ENCODE measurements at places on chromosomes 13 and 19.
A peak's percentile ranks its signal among the peaks of the same experiment; 100 is the strongest.

GRCh38 chr19:46449228-46449627 is 20.5 kb upstream of the PNMA8C start:
- DNase-seq, result no peak

GRCh38 chr13:35549481-35549880 is 73.0 kb upstream of the MAB21L1 start:
- no peak for DNase-seq

GRCh38 chr19:51211833-51212232 is 13.0 kb upstream of the CD33 start:
- DNase-seq, result no peak

GRCh38 chr13:93732186-93732585 is 505.6 kb downstream of the GPC6 start:
- DNase-seq, result no peak

- DNase-seq, result peak; percentile 90
Measured at GRCh38 chr19:15332311-15332996, at the start of gene BRD4. TSS of gene BRD4 (minus strand) at chr19:15332539. CDS start at chr19:15273099, 59,440 bp downstream.

DNA sequence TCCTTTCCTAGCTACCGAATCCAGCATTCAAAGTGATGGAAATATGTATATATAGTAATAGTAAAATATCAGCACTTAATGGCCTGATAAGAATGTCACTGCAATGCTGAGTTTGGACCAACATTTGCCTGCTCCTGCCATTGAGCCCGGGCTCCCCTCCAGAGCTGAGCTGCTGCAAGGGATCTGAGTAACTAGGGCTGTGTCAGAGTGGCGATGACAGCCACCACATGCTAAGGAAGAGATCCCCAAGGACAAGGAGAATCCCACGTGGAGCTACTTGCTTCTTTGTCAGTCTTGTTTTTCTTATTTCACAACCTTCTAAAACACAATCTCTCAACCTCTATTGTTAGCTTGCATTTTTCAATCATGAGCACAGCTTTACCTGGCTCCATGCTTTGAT is 19.5 kb upstream of the ALOX5AP start:
- DNase-seq, result no peak

GRCh38 chr13:103663996-103664395 is 597.8 kb upstream of the SLC10A2 start:
- no peak for DNase-seq

DNA sequence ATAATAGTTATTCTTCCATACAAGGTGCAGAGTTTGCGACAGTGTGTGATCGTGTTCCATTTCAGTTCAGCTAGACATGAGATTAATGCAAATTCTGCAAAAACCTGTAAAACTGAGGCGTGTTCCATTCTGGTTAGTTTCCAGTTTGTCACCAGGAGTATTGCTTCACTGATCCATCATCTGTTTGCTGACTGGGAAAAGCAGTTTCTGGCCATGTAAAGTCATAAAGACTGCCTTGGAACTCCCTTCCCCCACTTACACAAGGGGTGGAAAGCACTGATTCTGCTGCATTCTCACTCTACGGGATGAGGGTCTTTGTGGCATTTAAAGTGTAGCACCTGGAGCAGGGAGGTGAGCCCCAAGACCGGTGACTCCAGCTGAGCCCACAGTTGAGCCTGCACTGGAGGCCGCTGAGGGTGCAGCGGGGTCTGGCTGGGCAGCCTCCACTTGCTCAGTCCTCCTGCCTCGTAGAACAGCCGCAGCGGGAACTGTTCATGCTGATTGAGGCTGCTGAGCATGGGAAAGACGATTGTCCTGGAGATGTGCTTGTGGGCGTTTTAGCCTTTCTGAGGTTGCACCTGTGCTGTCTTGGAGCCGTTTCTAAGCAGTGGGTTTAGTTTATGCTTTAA is 2.0 kb downstream of the ZNF57 start:
- DNase-seq, result peak; percentile 47

- DNase-seq, result peak; percentile 71
Measured at GRCh38 chr13:46607768-46608564, 55.0 kb downstream of the LRCH1 start.

- no peak for DNase-seq
Measured at GRCh38 chr13:79874396-79875360, 393.7 kb downstream of the NDFIP2 start.

DNA sequence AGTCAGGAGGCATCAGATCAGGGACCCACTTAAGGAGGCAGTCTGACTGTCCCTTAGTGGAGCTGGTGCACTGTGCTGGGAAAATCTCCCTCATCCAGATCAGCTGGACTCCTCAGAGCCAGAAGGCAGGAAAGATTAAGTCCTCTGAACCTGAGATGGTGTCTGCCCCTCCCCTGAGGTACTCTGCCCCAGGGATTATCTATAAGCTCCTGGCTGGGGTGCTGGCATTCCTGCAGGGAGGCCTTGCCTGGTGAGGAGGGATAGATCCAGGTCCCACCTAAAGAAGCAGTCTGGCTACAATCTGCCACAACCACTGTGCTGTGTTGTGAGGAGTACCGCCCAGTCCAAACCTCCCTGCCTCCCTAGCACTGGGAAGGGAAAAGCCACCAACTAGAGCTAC is 81.2 kb downstream of the NHLRC3 start:
- no peak for DNase-seq

DNA sequence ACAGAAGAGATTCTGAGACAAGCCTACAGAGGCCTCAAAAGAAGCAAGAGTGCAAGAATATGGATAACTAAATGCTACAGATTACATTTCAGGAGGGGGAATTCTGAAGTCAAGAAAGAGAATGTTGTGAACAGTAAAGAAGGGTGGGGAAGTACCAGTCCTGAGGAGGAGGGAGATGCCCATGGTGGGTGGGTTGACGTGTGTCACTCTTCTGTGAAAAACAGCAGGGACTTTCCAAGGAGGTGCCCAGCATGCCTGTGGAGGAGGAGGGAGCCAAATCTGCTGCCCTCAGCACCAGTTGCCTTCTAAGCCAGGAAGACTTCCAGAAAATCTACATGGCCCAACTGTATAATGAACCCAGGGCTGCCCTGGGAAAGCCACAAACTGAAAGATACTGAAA is 87.7 kb downstream of the SGCG start:
- no peak for DNase-seq

DNA sequence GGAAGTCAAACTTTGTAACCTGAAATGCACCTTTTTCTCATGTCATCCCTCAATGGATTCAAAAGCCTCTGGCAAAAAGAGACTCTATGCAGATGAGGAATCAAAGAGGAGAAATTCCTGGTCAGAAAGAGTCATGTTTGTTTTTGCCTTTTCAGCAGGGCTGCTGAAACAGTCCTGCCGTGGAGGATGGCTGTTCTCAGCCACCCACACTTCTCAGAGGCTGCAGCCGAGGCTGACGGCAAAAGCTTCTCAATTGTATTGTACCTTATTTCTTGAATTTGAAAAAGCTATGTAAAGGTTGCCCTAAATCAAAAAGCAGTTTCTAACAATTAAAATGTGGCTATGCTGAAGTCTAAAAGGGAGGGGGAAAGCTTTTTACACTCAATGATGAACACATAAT is 385.3 kb downstream of the KCTD12 start:
- DNase-seq, result no peak

DNA sequence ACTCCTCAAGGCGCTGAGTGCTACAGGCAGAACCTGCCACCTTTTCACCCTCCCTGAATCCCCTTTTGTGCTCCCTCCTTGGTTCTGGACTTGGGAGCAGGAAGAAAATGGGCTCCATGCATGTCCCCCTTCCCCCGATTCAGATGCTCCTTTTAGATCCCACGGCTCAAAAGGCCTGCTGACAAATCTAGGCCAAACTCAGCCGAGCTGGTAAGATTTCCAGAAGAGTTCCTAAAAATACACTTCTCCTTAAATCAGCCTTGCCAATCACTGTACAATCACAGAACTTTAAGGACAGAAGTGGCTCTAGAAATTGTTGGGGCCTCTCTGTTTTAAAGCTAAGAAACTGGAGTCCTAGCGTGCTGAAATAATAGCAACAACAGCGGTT is 37.3 kb downstream of the MBNL2 start:
- DNase-seq, result no peak

GRCh38 chr19:50358483-50359327 is 6.7 kb downstream of the NAPSA start:
- DNase-seq, result no peak

DNA sequence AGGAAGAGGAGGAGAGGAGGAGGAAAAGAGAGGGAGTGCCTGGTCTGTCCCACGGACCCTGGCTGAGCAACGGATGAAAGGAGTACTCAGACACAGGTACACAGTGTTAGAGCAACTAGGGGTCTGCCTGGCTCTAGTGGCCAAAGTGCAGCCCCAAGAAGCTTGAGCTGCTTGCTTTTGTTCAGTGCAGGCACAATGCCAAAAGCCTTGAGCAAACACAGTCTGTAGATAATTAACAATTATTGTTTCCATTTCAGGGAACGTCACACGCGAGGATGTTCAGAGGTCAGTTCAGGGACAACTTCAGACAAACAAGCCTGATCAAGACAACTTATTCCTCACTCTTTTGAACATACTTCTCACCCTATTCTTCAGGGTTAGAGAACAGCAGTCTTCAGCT is 32.2 kb upstream of the ZNF726 start:
- DNase-seq, result peak; percentile 25

DNA sequence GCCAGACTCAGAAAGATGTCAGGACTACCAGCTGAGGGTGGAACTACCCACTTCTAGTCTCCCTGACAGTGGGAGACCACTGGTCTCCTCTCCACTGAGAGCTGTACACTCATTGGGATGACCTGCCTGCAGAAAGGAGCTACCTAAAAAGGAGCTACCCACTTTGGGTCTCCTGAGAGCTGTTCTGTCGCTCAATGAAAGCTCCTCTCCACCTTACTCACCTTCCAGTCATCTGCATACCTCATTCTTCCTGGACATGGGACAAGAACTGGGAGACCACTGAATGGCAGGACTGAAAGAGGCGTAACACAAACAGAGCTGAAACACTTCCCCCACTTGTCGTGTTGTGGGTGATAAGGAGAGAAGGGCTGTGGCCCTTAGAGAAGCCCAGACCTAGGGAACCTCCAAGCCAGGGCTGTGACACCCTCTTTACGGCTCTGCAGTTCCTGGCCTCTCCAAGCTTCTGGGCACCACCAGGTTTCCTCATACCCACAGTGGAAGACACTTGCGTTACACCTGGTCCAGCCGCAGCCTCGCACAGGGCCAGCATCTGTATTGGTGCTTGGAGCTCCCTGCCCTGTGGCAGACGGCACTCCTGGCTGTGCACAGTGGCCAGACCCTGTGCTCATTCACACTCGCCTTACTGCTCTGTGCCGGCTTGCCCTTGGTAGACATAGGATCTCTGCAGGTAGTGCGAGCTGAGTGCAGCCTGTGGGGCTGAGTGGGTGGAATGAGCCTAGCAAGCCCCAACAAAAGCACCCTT is 54.9 kb upstream of the SLITRK6 start:
- no peak for DNase-seq

DNA sequence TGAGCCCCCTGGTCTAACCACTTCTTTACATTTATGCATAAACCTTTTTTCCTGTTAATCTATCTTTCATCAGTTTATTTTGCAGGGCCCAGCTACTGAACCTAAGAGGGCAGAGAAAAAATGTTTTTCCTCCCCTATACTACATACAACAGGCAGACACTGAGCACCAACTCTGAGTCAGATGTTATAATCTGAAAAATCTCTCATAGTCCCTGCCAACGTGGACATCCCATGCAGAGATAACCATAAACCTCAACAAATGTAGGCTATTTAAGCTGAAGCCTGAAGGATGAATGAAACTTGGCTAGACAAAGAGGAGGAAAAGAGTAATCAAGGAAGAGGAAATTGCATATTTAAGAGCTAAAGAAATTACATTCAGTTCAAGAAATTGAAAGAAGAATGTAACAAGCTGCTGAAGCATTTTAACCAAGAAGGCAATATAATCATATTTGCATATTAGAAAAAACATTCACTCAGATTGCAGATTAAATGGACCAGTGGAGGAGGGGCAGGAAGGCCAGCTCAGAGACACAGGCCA is 2.6 kb downstream of the NEK3 start:
- DNase-seq, result no peak

DNA sequence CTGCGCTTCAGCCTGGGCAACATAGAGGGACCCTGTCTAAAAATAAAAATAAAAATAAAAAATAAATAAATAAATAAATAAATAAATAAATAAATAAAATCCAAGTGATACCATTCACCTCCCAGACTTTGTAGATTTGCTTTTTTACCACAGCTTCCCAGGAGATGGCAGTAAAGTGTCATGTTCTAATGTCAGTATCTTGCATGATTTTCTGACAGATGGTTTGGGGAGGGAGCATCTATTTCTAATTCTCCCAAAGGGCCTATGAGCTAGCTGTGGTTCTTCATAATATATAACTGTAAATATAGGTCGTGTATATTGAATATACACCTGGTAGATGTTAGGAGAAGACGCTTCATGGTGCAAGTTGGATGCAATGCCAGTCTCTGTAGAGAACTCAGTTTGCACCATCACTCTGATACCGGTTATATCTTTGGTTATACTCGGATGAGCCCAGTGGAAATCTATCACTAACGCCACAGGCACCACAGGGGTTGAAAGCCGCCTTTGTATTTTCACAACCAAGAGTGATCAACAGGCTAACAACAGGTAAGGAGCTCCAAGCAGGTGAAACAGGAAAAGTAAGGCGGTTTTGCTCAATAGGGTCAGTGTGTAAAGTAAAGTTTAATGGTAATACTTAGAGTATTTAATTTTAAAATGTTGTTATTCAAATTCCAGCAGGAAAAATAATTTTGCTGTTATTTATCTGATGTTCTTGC is 13.9 kb downstream of the APLP1 start:
- DNase-seq, result peak; percentile 52

DNA sequence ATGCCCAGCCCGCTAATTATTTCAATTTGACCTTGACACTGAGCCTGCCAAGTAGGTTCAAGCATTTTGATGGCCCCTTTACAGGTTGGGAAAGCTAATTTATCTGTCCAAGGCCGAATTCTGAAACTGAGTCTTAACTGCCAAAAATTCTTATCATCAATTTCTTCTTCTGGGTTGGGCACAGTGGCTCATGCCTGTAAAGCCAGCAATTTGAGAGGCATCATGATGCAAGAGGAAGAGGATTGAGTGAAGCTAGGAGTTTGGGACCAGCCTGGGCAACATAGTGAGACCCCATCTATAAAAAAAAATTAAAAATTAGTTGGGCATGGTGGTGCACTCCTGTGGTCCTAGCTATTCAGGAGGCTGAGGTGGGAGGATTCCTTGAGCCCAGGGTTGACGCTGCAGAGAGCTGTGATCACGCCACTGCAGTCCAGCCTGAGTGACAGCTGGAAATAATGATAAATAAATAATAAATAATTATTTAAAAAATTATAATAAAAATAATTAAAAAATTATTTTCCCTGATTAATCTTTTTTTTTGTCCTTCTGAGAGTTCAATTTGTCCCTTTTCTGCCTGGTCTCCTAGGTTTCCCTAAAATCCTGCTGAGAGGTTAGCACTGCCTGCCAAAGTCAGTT is 1.3 kb upstream of the LDLR start:
- no peak for DNase-seq
